ENCODE measurements at places on chromosomes 6 and 20. TPM values are rescaled to one million over a fixed set of nuclear protein-coding genes. Genes with fewer than 3 reads are reported as not detected.

The PRKN gene
- polyA plus RNA-seq: 0.48 TPM

The WFDC10B gene
- polyA plus RNA-seq: 0.23 TPM

The ZNF322 gene
- polyA plus RNA-seq: 10.4 TPM

The RSPO3 gene
- 2.4 TPM for polyA plus RNA-seq

GRCh38 chr6:3317741-3318211 is 59.0 kb downstream of the PSMG4 start:
- H3K4me1 ChIP-seq: peaks cover 11% of the 10 kb centered on the region
- no peak overlapping the region for H3K4me3 ChIP-seq
- H3K36me3 ChIP-seq: no peaks in the 10 kb centered on the region
- no peak for DNase-seq
- H3K27ac ChIP-seq: no peak overlapping the region

- no peaks in the 10 kb centered on the region for H3K27me3 ChIP-seq
- H3K27ac ChIP-seq: no peak overlapping the region
- peaks cover 6% of the 10 kb centered on the region for H3K4me1 ChIP-seq
- no peaks in the 10 kb centered on the region for H3K36me3 ChIP-seq
- no peak for DNase-seq
- H3K4me3 ChIP-seq: no peak overlapping the region
Observed at GRCh38 chr6:169533301-169534038, 168.4 kb downstream of the WDR27 start.

- no peak overlapping the region for H3K4me3 ChIP-seq
- peaks cover 45% of the 10 kb centered on the region for H3K4me1 ChIP-seq
- no peaks in the 10 kb centered on the region for H3K36me3 ChIP-seq
- peak overlapping the region; percentile 96 for H3K27ac ChIP-seq
- DNase-seq: no peak
Observed at GRCh38 chr6:11233673-11234573, 1.5 kb upstream of the NEDD9 start.

DNA sequence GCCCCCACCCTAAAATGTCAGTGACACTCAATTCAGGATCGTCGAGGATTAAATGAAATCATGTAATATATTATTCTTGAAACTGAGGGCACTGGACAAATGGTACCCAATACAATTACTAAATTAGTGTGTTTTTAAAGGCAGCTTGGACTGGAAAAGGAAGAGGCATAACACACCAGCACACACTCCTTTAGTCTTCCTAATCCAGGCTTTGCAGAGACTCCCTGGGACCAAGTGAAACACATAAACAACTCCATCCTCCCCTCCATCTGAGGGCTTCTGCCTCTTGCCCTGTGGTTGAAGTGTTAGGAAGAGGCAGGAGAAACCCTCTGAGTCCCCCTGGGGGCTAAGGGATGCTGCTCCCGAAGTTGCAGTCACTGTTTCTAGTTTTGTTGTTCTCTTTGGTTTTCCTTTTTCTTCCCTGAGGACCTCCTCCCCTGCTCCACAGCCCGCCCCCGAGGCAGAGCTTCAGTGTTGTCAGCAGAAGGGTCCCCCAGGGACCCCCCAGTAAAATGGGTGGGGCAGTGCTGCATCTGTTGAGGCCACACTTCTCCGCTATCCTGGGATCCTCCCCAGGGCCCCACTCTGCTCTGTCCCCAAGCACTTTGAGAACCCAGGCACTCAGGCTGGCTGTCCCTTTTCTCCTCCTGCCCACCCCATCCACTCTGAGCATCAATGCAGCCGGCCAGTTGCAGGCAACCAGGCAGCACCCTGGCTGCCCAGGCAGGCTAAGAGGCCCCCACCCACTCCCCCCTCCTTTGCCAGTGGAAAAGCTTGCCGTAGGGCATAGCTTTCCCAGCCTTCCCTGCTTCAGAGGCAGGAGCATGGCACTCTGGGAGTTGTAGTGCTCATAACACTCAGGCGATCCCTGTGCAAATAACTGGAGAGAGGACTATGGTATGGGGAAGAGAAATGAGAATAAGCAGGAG is 5.9 kb downstream of the TMEM63B start:
- H3K4me3 ChIP-seq: no peak overlapping the region
- peaks cover 25% of the 10 kb centered on the region for H3K4me1 ChIP-seq
- peaks cover 15% of the 10 kb centered on the region for H3K36me3 ChIP-seq
- no peaks in the 10 kb centered on the region for H3K27me3 ChIP-seq

GRCh38 chr20:9677100-9677623 is 161.7 kb downstream of the PAK5 start:
- H3K36me3 ChIP-seq: no peaks in the 10 kb centered on the region
- no peak overlapping the region for H3K27ac ChIP-seq
- H3K4me3 ChIP-seq: no peak overlapping the region
- no peaks in the 10 kb centered on the region for H3K27me3 ChIP-seq
- no peaks in the 10 kb centered on the region for H3K4me1 ChIP-seq
- DNase-seq: no peak

- no peaks in the 10 kb centered on the region for H3K36me3 ChIP-seq
- peaks cover 7% of the 10 kb centered on the region for H3K4me1 ChIP-seq
- DNase-seq: peak; percentile 55
Observed at GRCh38 chr6:109690373-109690736, 647 bp downstream of the AK9 start.
